Chondrocyte (in vitro differentiated cells): ENCODE measurements at places on chromosomes 3 and 15. TPM values are rescaled to one million over a fixed set of nuclear protein-coding genes. Genes with fewer than 3 reads are reported as not detected.

The PLA1A gene
- 0.55 to 0.92 TPM (median 0.82 TPM) in 3 replicates for total RNA-seq

The CHDH gene
- total RNA-seq: 0.46 to 0.67 TPM (median 0.60 TPM) in 3 replicates

The CLDND1 gene
- total RNA-seq: 86.4 to 100.0 TPM (median 89.7 TPM) in 3 replicates

The GOLGA6D gene
- total RNA-seq: 0.15 TPM in 1 of 3 replicates, not detected in the others

The TUSC7 gene
- not detected in 3 replicates for total RNA-seq

The GPR62 gene
- 0.19 TPM in 1 of 3 replicates, not detected in the others for total RNA-seq

The ATP1B3 gene
- 143 to 165 TPM (median 161 TPM) in 3 replicates for total RNA-seq

The UQCC5 gene
- total RNA-seq: 13.7 to 30.4 TPM (median 16.9 TPM) in 3 replicates

The CFAP100 gene
- total RNA-seq: not detected in 3 replicates

The MRPL47 gene
- total RNA-seq: 30.6 to 34.0 TPM (median 32.5 TPM) in 3 replicates

The HACD3 gene
- 68.2 to 80.4 TPM (median 69.9 TPM) in 3 replicates for total RNA-seq

The LXN gene
- total RNA-seq: 3.3 to 6.3 TPM (median 3.4 TPM) in 3 replicates

The PDIA3 gene
- total RNA-seq: 532 to 1,033 TPM (median 544 TPM) in 3 replicates

The COL6A5 gene
- total RNA-seq: not detected in 3 replicates

The CCPG1 gene
- total RNA-seq: 218 to 305 TPM (median 220 TPM) in 3 replicates

DNA sequence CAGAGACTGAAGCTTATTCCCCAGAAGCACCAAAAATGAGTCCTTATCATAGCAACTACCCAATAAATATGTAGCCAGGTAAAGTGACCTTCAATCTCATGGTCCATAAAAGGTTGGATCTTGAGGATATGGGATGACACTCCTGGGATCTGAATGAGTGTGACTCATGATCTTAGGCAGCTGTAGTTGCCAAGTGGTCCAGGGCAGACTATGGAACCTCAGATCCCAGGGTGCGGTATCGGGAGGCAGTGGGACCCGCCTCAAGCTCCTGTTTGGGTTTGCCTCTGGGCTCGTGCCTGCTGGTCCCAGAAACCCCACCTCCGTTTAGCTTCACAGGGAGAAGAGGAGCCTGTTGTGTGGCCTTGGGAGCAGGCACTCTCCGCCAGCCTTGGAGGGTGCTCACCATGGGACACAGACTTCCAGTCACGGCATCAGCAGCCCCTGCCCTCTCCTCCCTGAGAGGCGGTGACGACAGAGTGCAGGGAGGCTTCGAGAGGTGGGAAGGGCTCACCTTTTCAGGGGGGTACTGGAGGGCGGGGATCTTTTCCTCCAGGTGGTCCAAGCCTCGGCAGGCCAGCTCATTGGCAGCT lies 8.1 kb downstream of the PLIN1 start:
- no peaks in the 10 kb centered on the region for H3K36me3 ChIP-seq
- H3K27me3 ChIP-seq: no peaks in the 10 kb centered on the region
- no peak for DNase-seq
- H3K4me1 ChIP-seq: peaks cover 16% of the 10 kb centered on the region

GRCh38 chr3:50010959-50011358 lies 71.0 kb downstream of the RBM6 start:
- H3K4me3 ChIP-seq: no peak overlapping the region
- peaks cover 9% of the 10 kb centered on the region for H3K4me1 ChIP-seq
- H3K27ac ChIP-seq: no peak overlapping the region
- H3K27me3 ChIP-seq: no peaks in the 10 kb centered on the region
- H3K36me3 ChIP-seq: peaks cover 4% of the 10 kb centered on the region

DNA sequence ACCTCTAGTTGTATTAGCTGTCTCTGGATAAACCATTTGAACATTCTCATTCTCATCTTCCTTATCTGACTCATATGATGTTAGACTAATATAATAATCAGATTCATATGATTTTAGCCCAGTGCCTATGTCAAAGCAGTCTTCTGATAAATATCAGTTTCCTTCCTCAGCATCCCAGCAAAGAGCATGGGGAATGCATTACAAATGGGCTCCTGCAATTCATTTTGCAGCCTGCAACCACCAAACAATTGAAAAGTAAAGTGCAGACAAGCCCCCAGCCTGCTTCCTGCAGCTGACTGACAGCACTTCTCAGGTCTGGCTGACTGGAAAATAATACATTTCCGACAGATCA lies 78.2 kb upstream of the STAC start:
- no peaks in the 10 kb centered on the region for H3K4me1 ChIP-seq
- H3K27me3 ChIP-seq: no peaks in the 10 kb centered on the region
- no peaks in the 10 kb centered on the region for H3K36me3 ChIP-seq
- no peak overlapping the region for H3K4me3 ChIP-seq
- H3K27ac ChIP-seq: no peak overlapping the region

DNA sequence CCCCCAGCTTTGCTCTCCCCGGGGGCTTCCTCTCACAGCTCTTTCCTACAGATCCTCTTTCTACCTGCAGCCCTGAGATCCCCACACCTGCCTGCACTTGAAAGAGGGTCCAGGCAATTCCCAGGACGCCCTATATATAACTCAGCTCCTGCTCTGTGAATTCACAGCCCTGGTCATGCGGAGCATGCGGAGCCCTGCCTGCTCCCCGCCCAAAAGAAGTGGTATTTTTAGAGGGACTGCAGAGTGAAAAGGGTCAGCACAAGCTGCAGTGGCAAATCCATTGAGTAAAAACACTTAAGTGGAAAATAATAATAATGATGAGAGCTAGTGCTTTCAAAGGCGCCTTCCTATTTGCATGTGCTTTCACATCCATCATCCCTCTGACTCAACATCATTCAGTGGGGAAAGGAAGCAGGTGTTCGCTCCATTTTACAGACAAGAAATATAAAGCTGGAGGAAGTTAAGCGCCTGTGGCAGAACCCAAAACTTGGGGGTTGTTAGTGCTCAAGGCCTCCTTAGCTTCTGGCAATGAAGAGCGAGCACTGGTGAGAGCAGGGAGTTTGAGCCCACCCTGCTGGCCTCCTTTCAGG lies 76.3 kb upstream of the LIPC start:
- peaks cover 9% of the 10 kb centered on the region for H3K27me3 ChIP-seq
- H3K36me3 ChIP-seq: peaks cover under 1% of the 10 kb centered on the region
- no peaks in the 10 kb centered on the region for H3K4me1 ChIP-seq
- DNase-seq: no peak

GRCh38 chr3:160929595-160929994 lies 173.6 kb downstream of the PPM1L start:
- peaks cover 17% of the 10 kb centered on the region for H3K4me1 ChIP-seq
- no peak overlapping the region for H3K4me3 ChIP-seq
- no peaks in the 10 kb centered on the region for H3K27me3 ChIP-seq
- no peak for DNase-seq
- H3K36me3 ChIP-seq: no peaks in the 10 kb centered on the region

- H3K27me3 ChIP-seq: no peaks in the 10 kb centered on the region
- no peak for DNase-seq
- no peak overlapping the region for H3K4me3 ChIP-seq
- peaks cover 44% of the 10 kb centered on the region for H3K4me1 ChIP-seq
Measured at GRCh38 chr3:151228666-151229040, 25.6 kb upstream of the GPR171 start.

GRCh38 chr3:156184156-156184555 lies 63.8 kb downstream of the KCNAB1 start:
- H3K4me1 ChIP-seq: peaks cover 11% of the 10 kb centered on the region
- no peak for DNase-seq
- peaks cover 4% of the 10 kb centered on the region for H3K36me3 ChIP-seq
- no peak overlapping the region for H3K27ac ChIP-seq
- H3K4me3 ChIP-seq: no peak overlapping the region
- H3K27me3 ChIP-seq: no peaks in the 10 kb centered on the region

- no peaks in the 10 kb centered on the region for H3K27me3 ChIP-seq
- DNase-seq: no peak
- no peak overlapping the region for H3K4me3 ChIP-seq
- peaks cover 5% of the 10 kb centered on the region for H3K4me1 ChIP-seq
- H3K27ac ChIP-seq: no peak overlapping the region
- no peaks in the 10 kb centered on the region for H3K36me3 ChIP-seq
Measured at GRCh38 chr3:114794894-114795630, 352.0 kb downstream of the ZBTB20 start.

- DNase-seq: no peak
- H3K27me3 ChIP-seq: peaks cover 60% of the 10 kb centered on the region
- H3K4me3 ChIP-seq: peak overlapping the region; percentile 70
- peaks cover 9% of the 10 kb centered on the region for H3K4me1 ChIP-seq
Measured at GRCh38 chr15:66251790-66252684, 1.5 kb downstream of the MEGF11 start.

- no peaks in the 10 kb centered on the region for H3K27me3 ChIP-seq
- H3K27ac ChIP-seq: no peak overlapping the region
- H3K36me3 ChIP-seq: peaks cover 5% of the 10 kb centered on the region
- DNase-seq: no peak
- H3K4me1 ChIP-seq: no peaks in the 10 kb centered on the region
- no peak overlapping the region for H3K4me3 ChIP-seq
Measured at GRCh38 chr15:27070841-27071240, 99.9 kb downstream of the GABRG3 start.

DNA sequence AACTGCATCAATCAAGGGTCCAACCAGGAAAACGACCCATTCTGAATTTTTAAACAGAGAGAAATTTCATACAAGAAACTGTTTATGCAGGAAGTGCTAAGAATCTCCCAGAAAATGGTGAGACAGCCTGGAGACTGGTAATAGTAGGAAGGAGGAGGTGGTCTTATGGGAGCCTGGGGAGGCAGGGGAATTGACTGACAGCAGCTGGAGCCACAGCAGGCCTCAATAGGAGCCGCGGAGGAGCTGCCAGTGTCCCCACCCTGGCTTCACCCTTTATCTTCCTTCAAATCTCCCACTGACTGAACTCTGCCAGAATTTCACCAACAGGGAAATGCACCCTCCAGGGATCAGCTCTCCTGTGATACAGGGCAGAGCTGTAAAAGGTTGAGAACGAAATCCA lies 7.5 kb upstream of the C3orf80 start:
- no peaks in the 10 kb centered on the region for H3K36me3 ChIP-seq
- peaks cover 13% of the 10 kb centered on the region for H3K27me3 ChIP-seq
- no peak overlapping the region for H3K27ac ChIP-seq

- no peak overlapping the region for H3K27ac ChIP-seq
- H3K4me3 ChIP-seq: no peak overlapping the region
- H3K27me3 ChIP-seq: no peaks in the 10 kb centered on the region
- no peaks in the 10 kb centered on the region for H3K4me1 ChIP-seq
- H3K36me3 ChIP-seq: no peaks in the 10 kb centered on the region
Measured at GRCh38 chr3:73687106-73688004, 62.6 kb upstream of the PDZRN3 start.

DNA sequence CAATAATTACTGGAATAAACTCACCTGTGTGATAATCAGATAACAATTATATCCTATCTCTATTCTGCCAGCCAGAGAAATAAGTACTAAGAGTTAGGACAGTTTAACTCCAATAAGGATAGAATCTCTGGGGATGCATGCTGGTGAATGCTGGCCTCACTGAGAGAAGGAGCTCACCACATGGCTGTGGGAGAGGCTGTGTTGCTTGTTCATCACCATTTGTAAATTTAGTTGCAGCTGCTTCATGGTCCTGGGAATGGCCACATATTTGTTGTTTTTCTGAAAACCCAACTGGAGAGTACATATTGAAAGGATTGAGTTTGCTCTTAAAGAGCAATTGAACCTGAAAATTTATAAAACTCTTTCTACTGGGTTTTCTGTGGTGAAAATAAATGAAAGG lies 207.3 kb downstream of the NECTIN3 start:
- H3K36me3 ChIP-seq: no peaks in the 10 kb centered on the region
- H3K27me3 ChIP-seq: no peaks in the 10 kb centered on the region
- H3K4me3 ChIP-seq: no peak overlapping the region
- no peak for DNase-seq

GRCh38 chr15:55132672-55133071 lies 64.1 kb downstream of the RSL24D1 start:
- H3K27ac ChIP-seq: no peak overlapping the region
- no peaks in the 10 kb centered on the region for H3K4me1 ChIP-seq
- H3K27me3 ChIP-seq: peaks cover 11% of the 10 kb centered on the region
- H3K36me3 ChIP-seq: no peaks in the 10 kb centered on the region
- H3K4me3 ChIP-seq: no peak overlapping the region

- H3K36me3 ChIP-seq: no peaks in the 10 kb centered on the region
- peak overlapping the region; percentile 13 for H3K4me3 ChIP-seq
- H3K27ac ChIP-seq: peak overlapping the region; percentile 89
- DNase-seq: no peak
- H3K4me1 ChIP-seq: peaks cover 26% of the 10 kb centered on the region
Measured at GRCh38 chr3:18135060-18135814, 289.9 kb downstream of the SATB1 start.

- no peak overlapping the region for H3K4me3 ChIP-seq
- DNase-seq: no peak
- H3K36me3 ChIP-seq: no peaks in the 10 kb centered on the region
- H3K4me1 ChIP-seq: no peaks in the 10 kb centered on the region
Measured at GRCh38 chr3:57738391-57738790, 17.7 kb upstream of the SLMAP start.

- H3K27me3 ChIP-seq: peaks cover 2% of the 10 kb centered on the region
- H3K27ac ChIP-seq: no peak overlapping the region
- peaks cover 9% of the 10 kb centered on the region for H3K36me3 ChIP-seq
- no peak for DNase-seq
- peaks cover 10% of the 10 kb centered on the region for H3K4me1 ChIP-seq
Measured at GRCh38 chr15:69753867-69754266, 301.2 kb downstream of the RPLP1 start.

GRCh38 chr3:102053375-102053989 lies 204.2 kb downstream of the NFKBIZ start:
- H3K4me3 ChIP-seq: no peak overlapping the region
- no peak for DNase-seq
- H3K27me3 ChIP-seq: no peaks in the 10 kb centered on the region
- no peak overlapping the region for H3K27ac ChIP-seq

GRCh38 chr3:46489875-46490274 lies 7.9 kb upstream of the RTP3 start:
- peaks cover 7% of the 10 kb centered on the region for H3K4me1 ChIP-seq
- DNase-seq: no peak
- H3K27ac ChIP-seq: no peak overlapping the region
- no peak overlapping the region for H3K4me3 ChIP-seq
- no peaks in the 10 kb centered on the region for H3K27me3 ChIP-seq
- no peaks in the 10 kb centered on the region for H3K36me3 ChIP-seq

DNA sequence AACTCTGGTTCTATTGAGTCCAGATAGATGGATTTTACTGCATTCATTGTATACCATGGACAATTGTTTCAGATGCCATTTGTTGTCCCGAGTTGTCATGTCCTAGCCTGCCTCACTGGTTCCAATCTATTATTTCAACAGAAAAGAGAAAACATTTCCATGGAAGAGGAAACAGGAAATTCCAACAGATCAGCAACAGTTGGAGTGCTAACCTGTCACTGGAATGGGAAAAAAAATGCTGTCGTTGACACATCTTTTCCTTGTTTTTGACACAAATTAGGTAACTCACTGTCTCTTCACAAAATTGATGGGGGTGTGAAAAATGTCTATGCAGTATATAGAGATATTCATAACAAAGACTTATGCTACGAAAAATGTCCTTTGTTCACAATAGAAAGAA lies 432.0 kb upstream of the TBL1XR1 start:
- peaks cover 67% of the 10 kb centered on the region for H3K4me1 ChIP-seq
- no peak overlapping the region for H3K27ac ChIP-seq
- H3K27me3 ChIP-seq: no peaks in the 10 kb centered on the region
- H3K36me3 ChIP-seq: peaks cover 3% of the 10 kb centered on the region
- no peak for DNase-seq
- H3K4me3 ChIP-seq: no peak overlapping the region
